Naive thymus-derived CD4-positive, alpha-beta T cell (primary cell): ENCODE measurements at places on chromosomes 7 and 10. TPM values are rescaled to one million over a fixed set of nuclear protein-coding genes. Genes with fewer than 3 reads are reported as not detected.

The TAS2R3 gene
- not detected for polyA plus RNA-seq

The HOXA4 gene
- polyA plus RNA-seq, result 0.41 TPM

The CYP3A4 gene
- polyA plus RNA-seq, result not detected

The MRPL32 gene
- polyA plus RNA-seq, result 52.9 TPM

The ZNF746 gene
- 7.6 TPM for polyA plus RNA-seq

The NRCAM gene
- 2.1 TPM for polyA plus RNA-seq

The TAS2R5 gene
- polyA plus RNA-seq, result 0.90 TPM

The SPDYE2 gene
- 0.35 TPM for polyA plus RNA-seq

The CACNA2D1 gene
- not detected for polyA plus RNA-seq

The COL26A1 gene
- not detected for polyA plus RNA-seq

The ASB4 gene
- polyA plus RNA-seq, result not detected

The TEX36 gene
- polyA plus RNA-seq, result not detected
